ENCODE measurements at places on chromosomes 6 and 20.

DNA sequence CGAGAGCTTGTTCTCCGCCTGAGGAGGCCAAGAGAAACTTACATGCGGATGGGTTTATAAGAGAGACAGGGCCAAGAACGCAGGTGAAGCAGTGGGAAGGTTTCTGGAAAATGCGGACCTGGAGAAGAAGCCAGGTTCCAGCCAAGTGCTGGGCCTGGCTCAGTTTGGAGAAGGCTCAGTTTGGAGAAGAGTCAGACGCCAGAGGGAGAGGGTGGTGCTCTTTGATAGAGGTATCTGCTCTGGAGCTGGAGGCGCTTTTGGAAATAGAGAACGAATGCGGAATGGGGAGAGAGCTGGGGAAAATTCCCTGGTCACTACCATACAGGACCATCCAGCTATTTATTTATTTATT lies 753 bp downstream of the RSPH9 start:
- DNase-seq: no peak

- no peak for DNase-seq
Measured at GRCh38 chr20:63027922-63028389, 21.2 kb upstream of the BHLHE23 start.

GRCh38 chr20:47360297-47361056 lies 4.0 kb upstream of the ZMYND8 start:
- peak; percentile 82 for DNase-seq

GRCh38 chr6:147216915-147217314 lies 12.7 kb downstream of the STXBP5 start:
- DNase-seq: no peak

DNA sequence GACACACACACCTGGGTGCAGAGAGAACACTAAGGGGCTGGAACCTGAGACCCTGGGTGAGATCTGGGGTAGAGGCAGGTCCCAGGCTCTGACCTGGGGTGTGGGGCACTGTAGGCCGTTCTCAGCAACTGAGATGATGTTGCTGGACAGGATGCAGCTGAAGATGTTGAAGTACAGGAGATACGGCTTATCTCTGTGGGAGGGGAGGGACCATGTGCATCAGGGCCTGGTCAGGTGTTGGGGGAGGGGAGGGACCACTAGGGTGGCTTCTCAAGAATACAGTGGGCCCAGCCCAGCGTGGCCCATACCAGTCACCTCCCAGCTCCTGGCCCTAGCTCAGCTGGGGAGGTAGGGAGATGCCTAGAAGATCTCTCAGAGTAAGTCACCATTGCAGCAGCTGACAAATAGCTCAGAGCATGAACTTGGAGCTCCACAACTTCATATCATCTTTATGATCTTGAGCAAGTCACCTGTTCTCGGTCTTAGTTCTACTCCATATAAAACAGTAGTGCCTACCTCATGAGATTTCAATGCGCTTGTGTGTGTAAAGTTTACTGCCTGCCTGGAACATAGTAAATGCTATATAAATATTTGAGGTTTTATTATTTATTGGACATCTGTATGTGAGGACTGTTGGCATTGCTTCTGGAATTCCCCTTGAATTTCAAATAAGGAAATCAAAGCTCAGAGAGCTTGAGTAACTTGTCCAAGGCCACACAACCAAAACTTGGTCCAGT lies 3.8 kb downstream of the SLC44A4 start:
- DNase-seq: no peak

- no peak for DNase-seq
Measured at GRCh38 chr6:107735906-107736635, 88.0 kb downstream of the SCML4 start.

DNA sequence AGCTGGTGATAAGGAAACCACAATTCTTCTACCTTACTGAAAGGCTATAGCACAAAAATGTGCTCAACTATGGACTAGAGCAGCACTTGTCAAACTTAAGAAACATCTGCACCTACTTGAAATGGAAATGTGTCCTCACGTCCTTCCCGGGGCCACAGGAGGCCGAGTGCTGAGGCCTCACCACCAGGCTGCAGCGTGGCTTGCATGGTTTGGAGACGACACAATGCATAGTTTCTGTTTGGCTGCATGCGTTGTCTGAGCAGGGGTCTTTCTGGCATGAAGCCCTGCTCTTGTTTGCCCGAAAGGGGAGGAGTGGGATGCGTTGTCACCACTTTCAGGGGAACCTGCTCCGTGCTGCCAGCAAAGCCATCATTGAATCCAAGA lies 228.8 kb downstream of the TTLL2 start:
- no peak for DNase-seq

- no peak for DNase-seq
Measured at GRCh38 chr20:39004508-39004907, 42.4 kb downstream of the DHX35 start.

GRCh38 chr20:45346291-45346718 lies 1.9 kb downstream of the SDC4 start:
- no peak for DNase-seq

GRCh38 chr6:40735521-40735920 lies 148.4 kb upstream of the LRFN2 start:
- no peak for DNase-seq

GRCh38 chr6:134634966-134635365 lies 314.9 kb downstream of the ALDH8A1 start:
- no peak for DNase-seq

GRCh38 chr20:50646483-50646996 lies 44.8 kb downstream of the RIPOR3 start:
- DNase-seq: no peak

DNA sequence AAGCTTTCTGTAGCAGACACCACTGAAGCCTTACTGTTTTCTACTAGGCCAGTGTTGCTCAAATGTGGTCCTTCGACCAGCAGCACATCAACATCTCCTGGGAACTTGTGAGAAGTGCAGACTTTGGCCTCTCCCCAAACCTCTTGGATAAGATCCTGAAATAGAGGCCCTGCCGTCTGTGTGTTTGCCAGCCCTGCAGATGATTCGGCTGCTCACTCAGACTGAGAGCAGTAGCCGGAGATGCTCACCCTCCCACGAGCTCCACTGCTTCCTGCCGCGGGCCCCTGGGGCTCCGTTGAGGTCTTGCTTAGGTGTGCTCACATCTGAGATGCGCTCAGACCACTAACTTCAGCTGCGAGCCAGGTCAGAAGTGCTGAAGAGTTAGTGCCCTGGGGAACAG lies 129.5 kb upstream of the SSTR4 start:
- no peak for DNase-seq

- no peak for DNase-seq
Measured at GRCh38 chr6:110786271-110786670, 29.0 kb downstream of the CDK19 start.

- DNase-seq: no peak
Measured at GRCh38 chr6:25156123-25156522, 123.1 kb upstream of the CARMIL1 start.

DNA sequence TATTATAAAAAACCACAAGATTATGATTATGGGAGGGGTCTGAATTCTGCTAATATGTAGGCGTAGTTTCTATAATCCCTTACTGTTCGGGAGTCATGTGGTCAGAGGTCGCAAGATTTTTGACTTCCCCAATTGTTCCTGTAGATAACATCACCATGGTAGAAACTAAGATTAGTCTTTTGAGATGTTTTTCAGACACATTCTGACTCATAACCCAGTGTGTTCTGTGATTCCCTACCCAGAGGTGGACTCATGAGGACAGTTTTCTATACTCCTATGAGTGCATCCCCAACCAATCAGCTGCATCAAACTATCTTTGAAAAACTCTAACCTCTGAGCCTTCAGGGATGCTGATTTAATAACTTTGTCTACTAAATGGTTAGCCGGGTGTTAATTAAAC lies 175.5 kb downstream of the RFPL4B start:
- no peak for DNase-seq

- peak; percentile 59 for DNase-seq
Measured at GRCh38 chr20:44643596-44644229, 7.8 kb downstream of the ADA start.

GRCh38 chr6:63352069-63352543 lies 32.3 kb upstream of the LGSN start:
- peak; percentile 38 for DNase-seq

DNA sequence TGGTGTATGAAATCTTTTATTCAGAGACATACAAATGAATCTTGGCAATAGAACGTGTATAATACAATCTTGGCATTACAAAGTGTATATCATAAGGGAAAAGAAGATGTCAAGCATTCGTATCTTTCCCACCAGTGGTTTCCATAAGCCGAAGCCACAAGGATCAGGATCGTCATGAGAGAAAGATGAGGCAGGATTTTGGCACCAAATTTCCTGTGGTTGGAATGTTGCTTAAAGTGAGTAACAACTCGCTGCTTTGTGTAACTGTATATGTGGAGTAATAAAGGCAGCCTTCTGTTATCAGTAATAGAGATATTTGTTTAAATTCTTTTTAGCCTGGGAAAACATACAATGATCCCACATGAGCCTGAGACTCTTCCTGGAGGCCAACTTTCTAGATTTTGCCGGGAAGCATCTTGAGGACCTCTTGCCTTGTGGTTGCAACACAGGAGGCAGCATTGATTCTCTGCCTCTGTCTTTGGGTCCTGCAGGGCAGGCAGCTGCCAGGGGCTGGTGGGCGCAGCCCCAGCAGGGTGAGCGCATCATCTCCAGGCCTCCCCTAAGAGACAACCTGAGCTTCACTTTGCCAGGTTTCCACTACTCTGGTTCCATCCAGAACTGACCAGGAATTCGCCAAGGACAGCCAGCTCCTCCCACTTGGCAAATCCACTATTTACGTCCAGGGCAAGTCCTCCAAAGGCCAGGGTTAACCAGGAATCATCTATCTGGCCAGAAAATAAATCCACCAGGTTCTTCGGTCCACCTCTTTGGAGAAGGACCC lies 230.9 kb upstream of the SULF2 start:
- peak; percentile 39 for DNase-seq

GRCh38 chr20:54525916-54526590 lies 50.7 kb downstream of the DOK5 start:
- DNase-seq: no peak

DNA sequence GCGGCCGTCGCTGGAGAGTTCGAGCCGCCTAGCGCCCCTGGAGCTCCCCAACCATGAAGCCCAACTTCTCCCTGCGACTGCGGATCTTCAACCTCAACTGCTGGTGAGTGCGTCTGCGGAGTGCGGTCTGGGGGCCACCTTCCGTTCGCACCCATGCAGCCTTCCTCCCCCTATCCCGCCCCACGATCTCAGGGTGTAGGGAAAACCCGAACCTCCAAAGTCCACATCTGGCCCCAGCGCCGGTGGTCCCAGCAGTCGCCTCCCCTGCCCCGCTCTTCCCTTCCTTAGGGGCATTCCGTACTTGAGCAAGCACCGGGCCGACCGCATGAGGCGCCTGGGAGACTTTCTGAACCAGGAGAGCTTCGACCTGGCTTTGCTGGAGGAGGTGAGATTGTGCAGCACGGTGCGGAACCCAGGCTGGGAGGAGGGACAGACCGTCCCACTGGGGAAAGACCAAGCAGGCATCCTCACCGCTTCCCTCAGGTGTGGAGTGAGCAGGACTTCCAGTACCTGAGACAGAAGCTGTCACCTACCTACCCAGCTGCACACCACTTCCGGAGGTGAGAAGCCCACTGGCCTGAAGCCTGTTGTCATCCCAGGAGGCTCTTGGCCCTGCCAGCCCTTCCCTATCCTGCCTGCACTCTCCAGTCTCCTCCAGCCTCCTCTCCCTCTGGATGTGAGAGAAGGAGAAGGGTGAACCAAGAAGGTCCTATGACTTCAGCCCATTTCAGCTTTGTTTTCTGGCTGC lies 719 bp downstream of the SMPD2 start:
- DNase-seq: no peak

DNA sequence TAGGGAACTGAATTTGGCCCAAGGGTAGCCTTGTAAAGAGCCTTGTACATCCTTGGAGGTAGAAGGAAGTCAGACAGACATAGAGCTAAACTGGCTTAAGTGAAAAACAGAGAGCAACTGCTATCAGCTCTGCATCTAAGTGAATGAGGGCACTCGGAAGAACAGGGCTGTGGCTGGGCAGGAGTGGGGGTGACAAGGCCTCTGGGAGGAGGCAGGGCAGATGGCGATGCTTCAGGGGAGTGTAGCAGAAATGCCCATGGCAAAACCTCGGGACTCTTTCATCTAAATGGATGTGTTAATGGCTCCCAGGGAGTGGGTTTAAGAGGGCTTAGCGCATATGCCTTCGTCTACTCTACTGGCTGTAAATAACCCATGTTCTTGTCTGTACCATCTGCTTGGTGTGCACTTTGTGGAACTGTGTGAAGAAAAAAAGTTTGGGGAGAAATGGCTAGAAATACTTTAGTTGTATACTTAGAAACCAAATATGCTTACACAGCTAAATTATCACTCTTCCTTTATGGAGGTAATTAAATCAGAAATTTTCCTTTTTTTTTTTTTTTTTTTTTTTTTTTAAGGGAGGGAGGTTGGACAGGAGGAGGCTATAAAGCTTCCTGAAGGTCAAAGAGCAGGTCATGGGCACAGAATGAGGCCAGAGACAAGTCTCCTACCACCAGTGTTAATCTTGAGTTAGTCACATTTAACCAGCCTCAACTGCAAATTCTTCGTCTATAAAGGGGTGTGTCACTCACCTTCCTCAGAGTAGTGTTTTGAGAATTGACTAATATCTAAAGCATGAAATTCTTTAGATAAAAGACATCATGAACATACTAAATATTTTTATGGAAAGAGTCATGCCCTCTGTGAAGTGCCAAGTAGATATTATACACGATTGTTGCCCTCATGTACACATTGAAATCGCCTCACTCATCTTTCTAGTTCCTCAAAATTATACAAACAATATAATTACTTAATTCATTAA lies 60.9 kb downstream of the FYN start:
- DNase-seq: no peak

DNA sequence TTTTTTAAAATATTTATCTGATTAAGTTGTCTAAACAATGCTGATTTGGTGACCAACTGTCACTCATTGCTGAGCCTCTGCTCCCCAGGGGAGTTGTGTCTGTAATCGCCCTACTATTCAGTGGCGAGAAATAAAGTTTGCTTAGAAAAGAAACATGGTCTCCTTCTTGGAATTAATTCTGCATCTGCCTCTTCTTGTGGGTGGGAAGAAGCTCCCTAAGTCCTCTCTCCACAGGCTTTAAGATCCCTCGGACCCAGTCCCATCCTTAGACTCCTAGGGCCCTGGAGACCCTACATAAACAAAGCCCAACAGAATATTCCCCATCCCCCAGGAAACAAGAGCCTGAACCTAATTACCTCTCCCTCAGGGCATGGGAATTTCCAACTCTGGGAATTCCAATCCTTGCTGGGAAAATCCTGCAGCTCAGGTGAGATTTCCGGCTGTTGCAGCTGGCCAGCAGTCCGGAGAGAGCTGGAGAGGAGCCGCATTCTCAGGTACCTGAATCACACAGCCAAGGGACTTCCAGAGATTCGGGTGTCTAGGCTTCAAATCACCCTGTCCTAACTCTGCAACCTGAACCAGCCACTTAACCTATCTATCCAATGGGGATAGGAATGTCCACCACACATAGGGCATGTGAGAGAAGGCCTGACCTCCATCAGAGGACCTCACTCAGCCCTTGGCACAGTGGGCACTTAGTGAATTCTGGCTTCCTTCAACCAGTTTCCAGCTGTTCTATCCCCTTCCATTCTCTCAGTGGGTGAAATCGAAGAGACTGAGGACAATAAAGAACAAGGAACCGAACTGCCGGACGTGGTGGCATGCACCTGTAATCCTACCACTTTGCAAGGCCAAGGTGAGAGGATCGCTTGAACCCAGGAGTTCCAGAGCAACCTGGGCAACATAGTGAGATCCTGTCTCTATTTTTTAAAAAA lies 3.1 kb downstream of the TNF start:
- DNase-seq: no peak
